NCI-H2081 treated with DMSO at 0.1 percent for 48 hours (cell line): ENCODE measurements at places on chromosomes 16 and 17.

- no peak for DNase-seq
These were observed 80.1 kb upstream of the TRAP1 start for GRCh38 chr16:3797473-3797872.

DNA sequence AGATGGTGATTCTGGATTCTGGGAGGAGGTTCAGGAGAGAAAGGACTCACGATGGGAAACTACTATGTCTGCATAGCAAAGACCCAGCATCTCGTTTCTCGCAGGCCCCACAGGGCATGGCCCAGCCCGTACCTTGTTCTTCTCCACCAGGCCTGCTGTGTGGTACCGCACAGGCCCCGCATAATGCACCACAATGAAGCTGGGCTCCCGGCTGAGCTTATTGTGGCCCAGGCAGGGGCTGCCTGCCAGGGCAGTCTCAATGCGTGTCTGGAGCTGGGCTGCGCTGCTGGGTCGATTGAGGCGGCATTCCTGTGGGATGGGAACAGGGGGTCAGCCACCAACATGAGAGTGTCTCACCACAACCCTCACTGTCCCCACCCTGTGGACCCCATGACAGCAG, 20.4 kb downstream of the ZNHIT3 start:
- no peak for DNase-seq

DNA sequence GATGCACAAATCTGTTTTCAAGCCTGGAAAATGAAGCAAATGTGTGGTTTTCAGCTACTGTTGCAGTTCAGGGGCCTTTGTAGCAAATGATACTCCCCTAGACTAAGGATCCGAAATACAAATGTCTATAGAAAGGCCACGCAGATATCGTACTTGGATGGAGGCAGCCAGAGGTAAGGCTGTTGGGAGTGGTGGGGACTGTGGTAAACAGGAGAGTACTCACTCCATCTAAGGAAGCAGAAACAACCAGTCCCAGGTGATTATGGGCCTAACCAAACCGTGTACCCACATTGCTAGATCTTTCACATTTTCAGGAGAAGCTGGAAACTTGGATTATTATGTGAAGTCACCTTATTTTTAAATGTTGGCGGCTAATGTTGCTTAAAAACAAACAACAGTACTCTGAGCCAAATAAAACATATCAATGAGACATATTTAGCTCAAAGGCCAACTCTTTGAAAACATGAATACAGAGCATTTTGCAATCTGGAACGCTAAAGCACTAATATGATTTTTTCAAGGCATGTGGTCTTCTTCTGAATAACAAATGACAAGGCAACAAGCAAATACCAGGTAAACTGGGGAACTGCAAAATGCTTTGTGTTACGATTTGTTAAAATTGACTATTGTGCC, 110.1 kb downstream of the YPEL2 start:
- no peak for DNase-seq

- no peak for DNase-seq
These were observed 56.9 kb upstream of the HAS3 start for GRCh38 chr16:69048328-69049120.

- DNase-seq: peak; percentile 85
These were observed 48.8 kb downstream of the PIPOX start for GRCh38 chr17:29091606-29092289.

DNA sequence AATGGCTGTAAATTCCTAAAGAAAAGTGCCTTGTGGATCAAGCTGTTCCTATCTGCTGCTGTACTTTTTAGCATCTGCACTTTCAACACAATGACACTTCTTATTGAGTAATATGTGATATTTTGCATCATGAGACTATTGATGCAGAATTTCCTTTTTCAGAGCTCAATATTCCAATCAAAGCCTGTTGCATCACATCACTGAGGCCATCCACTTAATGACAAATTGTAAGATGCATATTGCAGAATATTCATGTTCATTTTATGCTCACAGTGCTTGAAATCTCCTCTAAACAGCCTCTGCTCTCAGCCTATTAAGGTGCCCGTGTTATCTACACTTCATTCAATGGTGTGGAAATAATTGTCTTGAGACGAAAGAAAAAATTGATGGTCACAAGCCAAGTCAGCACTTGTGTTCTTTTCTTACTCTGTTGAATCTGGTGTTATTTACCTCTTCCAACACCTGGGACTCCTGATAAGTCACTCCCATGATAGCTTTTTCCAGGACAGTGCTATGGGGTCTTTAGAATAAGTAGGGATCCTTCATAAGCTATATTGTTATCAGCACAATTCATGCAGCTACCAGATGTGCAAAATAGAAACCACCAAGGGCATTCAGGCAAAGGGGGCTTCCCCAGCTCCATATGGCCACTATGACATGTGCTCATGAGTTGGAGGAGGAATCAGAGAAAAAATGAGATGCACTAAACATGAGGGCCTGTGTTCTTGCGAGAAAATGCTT, 9.3 kb upstream of the SKAP1 start:
- DNase-seq: no peak

DNA sequence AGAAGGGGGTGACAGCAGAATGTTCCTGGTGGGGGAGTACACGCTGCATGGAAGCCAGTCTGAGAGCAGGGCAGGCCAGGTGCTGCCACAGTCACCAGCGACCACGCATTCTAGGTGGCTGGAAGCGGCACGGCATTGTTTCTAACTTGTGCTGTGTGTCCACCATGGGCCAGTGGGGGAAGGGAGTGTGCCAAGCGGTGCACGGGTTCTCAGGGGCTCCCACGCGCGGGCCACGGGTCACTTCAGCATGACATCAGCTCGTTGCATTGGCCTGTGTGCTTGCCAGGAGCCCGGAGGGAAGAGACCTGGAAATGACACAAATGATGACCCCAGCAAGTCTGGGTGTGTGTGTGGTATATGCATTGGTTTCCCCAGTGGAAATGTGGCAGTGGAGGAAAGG, 164.9 kb upstream of the PLCG2 start:
- DNase-seq: no peak

DNA sequence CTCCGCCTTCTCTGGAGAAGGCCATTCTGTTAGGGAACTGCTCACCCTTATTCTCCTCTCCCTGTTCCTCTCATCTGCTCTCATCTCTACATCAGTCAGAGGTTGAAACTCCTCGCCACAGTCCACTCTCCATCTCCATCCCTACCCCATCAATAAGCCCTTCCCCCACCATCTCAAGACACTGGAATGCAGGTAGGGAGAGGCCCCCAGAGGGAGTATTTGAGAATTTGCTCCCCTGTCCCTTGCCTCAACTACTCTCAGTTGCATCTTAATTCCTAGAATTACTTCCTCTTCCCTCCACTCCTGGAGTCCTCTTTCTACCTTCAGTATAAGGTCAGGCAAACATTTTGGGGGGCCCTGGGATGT, 2.0 kb upstream of the AATF start:
- DNase-seq: no peak

DNA sequence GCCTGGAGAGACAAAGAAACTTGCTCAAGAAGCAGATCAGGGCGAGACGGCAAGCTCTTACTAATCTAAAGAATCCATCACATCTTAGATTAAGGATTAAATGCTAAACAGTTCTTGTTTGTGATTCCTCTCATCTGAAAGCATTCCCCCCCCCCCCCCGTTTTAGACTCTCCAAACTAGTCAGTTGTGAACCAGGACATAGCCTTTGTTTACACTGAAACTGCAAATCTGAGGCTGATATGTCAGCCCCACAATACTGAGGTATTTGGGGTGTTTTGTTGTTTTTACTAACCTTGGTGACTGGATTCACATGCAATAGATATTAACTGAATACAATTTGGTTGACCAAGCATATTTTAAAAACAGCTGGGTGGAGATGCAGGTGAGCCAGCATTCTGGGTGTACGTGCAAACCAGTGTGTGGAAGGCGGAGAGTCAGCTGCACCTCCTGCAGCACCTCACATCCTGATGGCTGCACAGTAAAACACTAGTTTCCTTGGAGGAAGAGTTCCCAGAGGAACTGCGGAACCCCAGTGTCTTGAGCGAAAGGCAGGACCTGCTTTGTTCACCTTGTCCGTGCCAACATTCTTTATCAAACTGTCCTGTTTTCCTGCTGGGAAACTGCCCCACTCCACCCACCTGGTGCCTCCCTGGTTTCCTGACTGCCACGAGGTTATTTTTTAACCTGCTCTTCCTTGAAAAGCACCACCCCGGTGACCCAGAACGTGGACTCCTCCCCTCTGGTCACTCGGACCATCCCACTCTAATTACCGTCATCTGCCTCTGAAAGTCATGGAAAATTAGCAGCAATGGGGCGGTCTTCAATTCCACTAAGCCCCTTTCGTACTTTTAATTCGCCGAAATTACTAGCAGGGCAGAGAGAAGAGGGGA, 1.2 kb upstream of the YPEL2 start:
- no peak for DNase-seq

- no peak for DNase-seq
These were observed 25.5 kb downstream of the NSMCE1 start for GRCh38 chr16:27242868-27243590.

- no peak for DNase-seq
These were observed 2.5 kb downstream of the TK1 start for GRCh38 chr17:78184351-78184750.

DNA sequence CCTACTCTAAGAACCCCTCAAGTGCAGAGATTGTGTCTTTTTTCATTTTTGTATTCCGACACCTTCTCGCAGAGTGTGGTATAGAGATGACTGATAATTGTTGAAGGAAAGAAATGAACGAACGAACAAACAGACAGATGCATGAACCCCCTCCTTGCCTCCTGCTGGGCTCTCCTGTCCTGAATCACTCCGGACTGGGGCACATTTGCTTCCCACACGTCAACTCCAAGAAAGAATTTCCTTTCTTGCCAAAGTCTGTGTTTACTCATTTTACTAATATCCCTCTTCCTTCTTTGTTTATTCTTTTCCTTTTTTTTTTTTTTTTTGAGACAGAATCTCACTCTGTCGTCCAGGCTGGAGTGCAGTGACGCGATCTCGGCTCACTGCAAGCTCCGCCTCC, 37.5 kb upstream of the BHLHA9 start:
- no peak for DNase-seq

GRCh38 chr17:63285551-63285950, 160.6 kb downstream of the CYB561 start:
- DNase-seq: no peak

DNA sequence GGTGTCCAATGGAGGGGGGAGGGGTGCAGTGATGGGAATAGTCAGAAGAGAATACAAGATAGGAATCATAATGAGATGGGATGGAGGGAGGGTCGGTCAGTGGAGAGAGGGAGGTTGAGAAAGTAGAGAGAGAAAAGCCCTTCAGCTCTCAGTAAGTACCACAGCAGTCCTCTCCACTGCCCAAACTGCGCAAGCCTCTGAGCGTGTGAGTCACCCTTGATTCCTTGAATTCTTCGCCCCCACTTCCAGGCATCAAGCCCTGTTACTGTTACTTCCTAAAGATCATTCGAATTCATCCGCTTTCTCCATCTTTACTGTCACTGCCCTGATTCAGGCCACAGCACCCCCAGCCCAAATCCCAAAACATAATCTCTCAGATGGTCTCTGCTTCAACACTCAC, 2.5 kb downstream of the GUCY2D start:
- no peak for DNase-seq

DNA sequence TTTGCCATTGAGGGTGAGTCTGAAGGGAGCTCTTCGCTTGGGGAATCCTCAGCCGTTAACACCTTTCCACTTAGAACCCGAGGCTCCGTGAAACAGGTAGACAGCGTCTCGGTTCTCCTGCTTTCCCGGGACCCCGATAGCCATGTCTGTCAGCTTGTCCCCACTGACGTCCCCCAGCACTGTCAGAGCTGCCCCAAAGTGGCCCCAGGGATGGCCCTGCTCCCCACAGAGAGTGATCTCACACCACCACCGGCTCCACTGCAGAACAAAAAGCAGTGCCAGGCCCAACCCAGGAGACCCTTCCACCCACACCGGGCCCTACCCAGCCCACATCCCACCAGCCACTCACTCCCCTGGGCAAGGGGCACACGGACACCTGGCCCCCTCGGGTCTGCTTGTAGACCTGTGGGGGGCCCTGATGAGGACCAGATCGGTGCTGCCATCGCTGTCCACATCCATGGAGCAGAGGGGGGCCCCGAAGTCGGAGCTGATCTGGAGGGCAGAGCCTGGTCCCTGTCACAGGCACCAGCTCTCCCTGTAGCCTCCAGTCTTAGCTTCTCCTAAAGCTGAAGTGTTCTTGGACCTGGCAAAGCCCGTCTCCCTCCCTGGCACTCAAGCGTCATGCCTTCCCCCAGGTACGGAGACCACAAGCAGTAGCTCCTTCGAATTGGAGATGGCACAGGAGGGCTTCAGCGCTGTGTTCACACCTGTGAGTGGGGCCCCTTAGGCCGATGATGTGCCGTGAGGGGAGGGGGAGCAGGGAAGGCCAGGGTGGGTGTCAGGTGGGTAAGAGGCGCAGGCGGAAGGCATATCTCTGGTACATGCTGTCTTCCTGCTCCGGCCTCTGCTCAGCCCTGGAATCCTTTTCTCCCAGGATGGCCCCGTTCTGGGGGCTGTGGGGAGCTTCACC, 6.5 kb downstream of the ITGAX start:
- no peak for DNase-seq

DNA sequence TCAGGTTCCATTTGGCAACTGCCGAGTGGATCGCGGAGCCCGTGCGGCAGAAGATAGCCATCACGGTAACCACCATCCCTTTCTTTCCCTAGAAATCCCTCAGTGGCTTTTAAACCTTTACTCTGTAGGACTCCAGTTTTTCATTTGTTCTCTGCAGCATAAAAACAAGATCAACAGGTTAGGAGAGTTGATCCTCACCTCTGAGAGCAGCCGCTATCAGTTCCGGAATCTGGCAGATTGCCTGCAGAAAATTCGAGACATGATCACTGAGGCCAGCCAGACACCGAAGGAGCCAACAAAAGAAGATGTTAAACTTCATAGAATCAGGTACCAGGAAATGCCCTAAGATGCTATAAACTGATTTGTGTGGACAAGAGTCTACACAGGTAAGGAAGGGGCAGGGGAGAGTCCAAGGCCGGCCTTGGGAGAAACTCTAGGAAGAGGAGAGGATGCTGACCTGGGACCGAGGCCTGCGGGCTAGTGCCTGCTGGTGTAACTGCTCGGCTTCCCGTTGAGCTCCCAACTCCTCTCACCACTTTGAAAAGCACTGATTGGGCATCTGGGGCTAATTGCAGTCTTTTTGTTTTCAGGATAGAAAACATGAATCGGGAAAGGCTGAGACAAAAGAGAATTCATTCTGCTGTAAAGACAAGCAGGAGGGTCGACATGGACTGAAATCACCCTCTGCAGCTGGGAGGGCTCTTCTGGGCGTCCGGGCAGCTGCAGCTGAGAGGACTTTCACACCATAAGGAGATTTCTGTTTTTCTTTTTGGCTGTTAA, 8.1 kb downstream of the MRPL58 start:
- DNase-seq: no peak

DNA sequence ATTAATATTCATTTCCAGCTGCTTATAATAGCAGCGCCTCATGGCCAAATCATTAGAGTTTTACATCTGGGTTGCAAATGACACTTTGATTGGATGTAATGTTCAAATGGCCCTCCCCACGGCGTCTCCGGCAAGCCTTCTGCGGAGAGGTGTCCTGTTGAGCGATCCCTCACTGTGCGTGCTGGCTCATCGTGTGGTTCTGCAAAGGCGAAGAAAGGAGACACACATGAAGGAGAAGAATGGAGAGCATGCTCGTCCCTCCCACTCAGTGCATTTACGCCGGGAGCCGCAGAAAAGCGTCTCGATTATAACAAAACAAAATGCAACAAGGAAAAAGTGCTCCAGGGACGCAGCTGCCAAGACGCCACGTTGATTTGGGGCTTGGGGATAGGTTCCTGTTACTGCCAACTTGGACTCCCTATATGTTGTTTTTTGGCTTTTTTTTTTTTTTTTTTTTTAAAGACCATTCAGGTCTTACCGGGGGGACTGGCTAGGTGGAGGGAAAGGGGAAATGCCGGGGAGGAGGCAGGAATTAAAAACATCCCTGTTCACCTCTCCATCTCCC, 117.6 kb downstream of the C16orf78 start:
- no peak for DNase-seq

GRCh38 chr16:22103441-22103840, 11.1 kb downstream of the VWA3A start:
- DNase-seq: no peak
